CD14-positive monocyte (primary cell): ENCODE measurements at places on chromosomes 2 and 18.

DNA sequence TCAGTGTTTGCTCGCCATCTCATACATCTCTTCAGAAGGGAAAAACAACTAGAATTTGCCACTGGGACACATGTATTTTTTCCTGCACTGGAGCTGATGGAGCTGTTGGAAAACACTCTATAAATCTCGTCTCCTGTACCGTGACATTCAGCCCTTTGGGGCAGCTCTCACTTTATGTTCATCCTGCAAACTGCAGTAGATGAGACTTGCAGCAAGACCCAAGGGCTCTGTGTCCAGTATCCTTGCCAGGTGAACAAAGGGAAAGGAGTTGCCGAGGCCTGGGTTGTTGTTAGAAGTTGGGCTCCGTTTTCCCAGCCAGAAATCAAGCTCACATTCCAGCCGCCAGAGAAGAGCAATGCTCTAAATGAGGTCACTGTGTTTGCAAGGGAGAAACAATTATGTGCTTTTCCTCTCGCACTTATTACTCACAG, 285.1 kb downstream of the SLC4A3 start:
- DNase-seq = no peak

DNA sequence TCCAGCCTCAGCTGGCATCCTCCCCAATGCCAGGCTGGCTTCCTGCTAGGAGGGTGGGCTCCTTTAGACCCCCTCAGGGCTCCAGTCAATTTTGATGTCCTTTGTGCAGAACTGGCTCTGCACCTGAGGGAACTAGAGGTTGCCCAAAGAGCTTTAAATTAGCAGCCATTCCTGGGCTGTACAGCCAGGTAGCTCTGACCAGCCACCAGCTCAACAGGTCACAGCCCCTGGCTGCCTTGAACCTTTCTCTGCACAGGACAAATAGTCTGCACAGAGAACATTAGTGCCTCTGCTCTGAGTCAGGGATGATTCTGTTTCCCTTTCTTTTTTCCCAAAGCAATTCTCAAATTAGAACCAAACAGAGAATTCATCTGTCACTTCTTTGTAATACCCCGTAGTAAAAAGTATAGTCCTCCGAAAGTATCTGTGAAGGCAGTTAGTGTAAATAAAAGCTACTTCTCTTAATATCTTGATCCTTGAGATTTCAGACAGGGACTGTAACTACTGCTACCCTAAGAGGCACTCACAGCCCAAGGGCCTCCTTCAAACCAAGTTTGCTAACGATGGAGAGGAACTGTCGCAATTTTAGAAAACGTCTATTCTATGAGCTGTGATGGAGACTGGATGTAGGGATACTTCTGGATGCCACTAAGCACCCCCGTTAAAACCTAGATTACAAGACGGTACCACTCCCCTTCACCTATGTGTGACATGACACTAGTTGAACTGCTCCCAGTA, 3.0 kb downstream of the TTC32 start:
- DNase-seq = no peak

DNA sequence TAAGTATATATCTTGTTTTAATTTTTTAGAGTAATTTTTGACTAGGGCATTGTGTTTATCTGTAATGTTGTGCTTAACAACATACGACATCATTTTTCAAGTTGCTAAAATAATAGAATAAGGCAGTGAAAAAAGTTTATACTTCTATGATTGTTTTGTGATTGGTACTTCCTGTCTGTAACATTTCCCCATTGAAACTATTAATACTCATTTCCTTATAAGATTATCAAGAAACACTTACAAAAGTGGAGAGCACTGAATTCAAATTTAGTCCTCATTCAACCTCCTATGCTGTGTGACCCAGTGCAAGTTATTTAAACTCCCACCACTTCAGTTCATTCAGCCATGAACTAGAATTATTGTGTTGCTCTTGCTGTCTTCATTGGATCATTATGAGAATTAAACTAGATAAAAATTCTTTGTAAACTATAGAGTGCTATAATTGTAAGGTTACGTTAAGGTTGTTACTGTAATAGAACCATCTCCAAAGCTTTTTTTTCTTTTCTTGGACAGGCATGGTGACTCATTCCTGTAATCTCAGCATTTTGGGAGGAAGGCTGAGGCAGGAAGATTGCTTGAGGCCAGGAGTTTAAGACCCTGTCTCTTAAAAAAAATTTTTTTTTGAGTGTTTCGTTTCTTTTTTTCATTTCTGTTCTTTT, 2.8 kb downstream of the ETAA1 start:
- DNase-seq = no peak

- no peak for DNase-seq
These were observed 759 bp upstream of the ACTR1B start for GRCh38 chr2:97664636-97664970.

GRCh38 chr18:56804395-56804794, 153.2 kb downstream of the WDR7 start:
- DNase-seq = no peak

GRCh38 chr2:203824057-203824456, 43.5 kb upstream of the CTLA4 start:
- no peak for DNase-seq

- DNase-seq = no peak
These were observed 44.1 kb downstream of the MREG start for GRCh38 chr2:215969131-215969841.

- no peak for DNase-seq
These were observed 225.5 kb upstream of the VRK2 start for GRCh38 chr2:57821088-57821487.

- DNase-seq = no peak
These were observed 133.2 kb upstream of the ID2 start for GRCh38 chr2:8548619-8549150.

DNA sequence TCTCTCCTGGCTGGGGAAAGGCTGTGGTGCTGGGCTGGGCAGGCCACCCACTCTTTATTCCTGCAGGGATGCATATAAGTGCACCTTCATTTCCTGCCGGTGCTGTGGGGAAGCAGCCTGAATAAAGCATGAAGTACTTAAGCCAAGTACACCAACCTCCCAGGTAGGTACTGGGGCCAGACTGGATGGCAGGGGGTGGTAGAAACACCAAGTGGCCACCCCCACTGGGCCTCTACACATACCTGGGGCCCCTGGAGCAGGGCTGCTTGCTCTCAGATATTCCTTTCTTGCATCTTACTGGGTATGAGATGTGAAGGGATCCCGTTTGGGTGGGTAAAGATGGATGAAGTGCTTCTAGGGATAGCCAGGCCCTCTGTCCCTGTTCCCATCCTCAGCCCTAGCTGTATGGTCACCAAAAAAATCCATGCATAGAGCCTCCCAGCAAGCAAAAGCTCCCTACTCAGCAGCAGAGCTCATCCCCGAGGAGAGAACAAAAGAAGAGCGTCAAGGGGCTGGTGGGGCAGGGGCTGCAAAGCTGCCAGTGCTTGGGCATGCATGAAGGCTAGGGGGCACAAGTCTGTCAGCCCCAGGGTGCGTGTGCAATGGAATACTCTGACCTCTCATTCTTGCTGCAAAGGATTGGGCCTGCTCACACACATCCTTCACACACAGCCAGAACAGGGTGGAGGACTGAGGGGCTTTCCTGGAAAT, 22.0 kb downstream of the CCT7 start:
- DNase-seq = no peak

GRCh38 chr2:174844295-174844708, 80.0 kb upstream of the CHRNA1 start:
- DNase-seq = no peak

DNA sequence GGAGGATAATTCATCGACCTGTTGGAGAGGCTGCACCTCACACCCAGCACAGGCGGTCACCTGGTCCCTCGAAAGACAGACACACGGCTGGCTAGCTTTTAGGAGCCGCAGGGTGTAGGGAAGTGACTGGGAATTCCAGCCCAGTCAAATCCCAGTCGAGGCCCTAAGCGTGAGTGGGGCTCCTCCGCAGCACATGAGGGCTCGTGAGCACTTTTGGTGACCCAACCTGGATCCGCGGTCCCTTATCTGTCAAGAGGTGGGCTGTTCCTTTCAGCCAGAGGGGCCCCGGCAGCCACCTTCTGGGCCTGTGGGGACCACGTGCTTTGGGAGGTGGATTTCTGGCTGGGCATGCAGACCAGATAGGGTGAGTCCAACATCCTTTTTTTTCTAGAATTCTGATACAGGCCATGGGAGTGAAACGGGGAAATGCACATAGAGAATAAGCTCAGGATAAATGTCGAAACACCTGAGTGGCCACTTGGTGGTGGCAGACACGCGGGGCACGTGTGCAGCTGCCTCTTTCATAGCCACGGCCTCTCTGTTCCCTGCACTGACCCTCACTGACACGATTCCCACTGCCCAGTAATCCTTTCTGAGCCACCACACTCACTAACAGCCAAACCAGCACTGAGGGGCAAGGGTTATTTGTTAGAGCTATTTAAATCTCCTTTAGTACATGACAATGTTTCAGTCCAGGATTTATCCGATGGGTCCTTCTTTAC, 148.4 kb upstream of the PXDN start:
- no peak for DNase-seq

GRCh38 chr18:6055711-6056110, 160.4 kb upstream of the TMEM200C start:
- no peak for DNase-seq

DNA sequence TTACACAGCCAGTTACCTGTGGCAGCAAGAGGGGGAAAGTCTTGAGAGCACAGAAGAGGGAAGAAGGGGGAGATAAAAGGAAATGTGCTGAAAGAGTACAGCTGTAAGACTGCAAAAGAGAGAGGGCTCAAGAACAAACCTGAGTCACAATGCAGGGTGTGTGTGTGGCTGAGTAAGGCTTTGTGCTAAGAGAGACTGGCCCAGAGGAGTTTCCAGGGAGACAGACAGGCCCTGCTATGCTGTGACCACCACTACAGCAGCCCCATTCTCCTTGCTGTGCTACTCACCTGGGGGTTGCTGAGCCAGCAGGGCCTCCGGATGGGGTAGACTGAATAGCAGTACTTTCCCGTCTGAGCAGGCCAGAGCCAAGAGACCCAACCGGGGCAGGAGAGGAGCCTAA, 12.4 kb upstream of the MPV17 start:
- DNase-seq = no peak

DNA sequence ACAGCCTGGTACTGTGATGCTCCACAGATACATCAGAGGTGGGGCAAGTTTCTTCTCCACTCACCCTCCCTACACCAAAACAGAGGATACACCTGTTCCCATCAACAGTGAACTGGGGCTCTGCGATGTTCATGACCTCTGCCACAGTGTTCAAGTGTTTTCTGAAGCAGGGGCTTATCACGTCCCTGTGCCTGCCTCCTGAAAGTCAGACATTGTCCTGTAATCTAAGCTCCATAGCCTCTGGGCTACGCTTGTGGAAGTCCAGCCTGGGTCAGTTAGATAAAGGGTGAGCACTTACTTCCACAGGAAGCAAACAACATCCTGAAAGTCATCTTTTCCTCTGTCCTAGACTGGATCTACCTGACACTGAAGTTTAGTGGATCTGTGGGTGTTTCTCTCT, 20.2 kb upstream of the MRO start:
- no peak for DNase-seq

DNA sequence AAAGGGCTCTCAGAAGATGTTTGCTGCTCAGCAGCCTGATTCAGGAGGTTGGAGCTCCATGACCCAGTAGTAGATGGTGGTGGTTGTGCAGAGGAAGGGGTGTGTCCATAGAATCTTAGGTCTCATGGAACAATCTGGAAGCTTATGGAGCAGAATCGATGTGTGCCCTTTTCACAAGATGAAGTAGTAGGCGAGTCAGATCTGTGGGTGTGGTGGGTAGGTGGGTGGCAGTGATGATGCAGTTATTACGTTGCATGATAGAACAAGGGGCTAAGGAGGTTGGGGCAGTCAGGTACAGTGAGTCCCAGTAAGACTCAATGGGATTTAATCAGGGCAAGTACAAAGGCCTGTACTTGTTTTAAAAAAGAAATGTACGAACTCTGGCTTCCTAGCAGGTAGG, 9.1 kb downstream of the TET3 start:
- no peak for DNase-seq

DNA sequence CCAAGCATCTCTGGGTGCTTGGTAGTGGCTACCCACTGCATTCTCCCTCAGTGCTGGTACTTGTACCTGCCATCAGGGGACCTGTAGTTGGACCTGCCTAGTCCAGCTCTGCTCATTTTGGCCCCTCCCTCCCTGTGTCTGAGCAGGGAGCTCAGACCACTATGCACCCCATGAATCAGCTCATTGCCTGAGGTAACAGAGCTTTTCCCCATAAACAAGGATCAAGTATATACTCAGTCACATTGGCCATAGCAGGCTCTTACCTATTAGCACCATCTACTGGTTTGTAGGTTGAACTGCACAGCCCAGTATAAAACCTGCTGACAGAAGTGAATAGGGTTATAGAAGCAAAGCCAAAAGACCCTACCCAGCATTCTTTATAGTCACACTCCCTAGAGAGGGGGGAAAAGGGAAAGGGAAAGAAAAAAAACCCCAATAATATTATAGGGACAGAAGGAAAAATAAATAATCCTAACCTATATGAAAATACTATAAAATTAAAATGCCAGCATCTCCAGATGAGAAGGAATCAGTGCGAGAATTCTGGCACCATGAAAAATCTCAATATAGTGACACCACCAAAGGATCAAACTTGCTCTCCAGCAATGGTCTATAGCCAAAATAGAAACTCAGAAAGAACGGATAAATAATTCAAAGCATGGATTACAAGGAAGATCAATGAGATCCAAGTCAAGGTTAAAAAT, 6.9 kb upstream of the FLACC1 start:
- DNase-seq = peak; percentile 61

GRCh38 chr2:118363604-118364003, 275.3 kb downstream of the INSIG2 start:
- no peak for DNase-seq

DNA sequence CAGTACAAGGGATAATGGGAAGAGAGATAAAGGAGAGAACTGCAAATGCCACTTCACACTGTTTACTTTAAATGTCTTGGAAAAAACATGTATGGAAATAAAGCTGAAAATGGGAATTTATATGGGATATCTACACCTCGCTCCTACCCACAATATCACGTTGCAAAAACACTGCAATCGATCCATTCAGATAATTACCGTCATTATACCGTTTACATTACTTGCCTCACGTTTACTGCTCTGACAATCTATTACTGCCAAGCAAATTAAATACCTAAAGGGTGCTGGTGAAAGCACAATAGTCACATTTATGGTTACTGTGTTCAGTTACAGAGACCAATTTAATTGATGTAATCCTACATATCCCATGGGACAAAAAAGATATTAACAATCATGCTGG, 214.7 kb upstream of the LYPD1 start:
- no peak for DNase-seq

DNA sequence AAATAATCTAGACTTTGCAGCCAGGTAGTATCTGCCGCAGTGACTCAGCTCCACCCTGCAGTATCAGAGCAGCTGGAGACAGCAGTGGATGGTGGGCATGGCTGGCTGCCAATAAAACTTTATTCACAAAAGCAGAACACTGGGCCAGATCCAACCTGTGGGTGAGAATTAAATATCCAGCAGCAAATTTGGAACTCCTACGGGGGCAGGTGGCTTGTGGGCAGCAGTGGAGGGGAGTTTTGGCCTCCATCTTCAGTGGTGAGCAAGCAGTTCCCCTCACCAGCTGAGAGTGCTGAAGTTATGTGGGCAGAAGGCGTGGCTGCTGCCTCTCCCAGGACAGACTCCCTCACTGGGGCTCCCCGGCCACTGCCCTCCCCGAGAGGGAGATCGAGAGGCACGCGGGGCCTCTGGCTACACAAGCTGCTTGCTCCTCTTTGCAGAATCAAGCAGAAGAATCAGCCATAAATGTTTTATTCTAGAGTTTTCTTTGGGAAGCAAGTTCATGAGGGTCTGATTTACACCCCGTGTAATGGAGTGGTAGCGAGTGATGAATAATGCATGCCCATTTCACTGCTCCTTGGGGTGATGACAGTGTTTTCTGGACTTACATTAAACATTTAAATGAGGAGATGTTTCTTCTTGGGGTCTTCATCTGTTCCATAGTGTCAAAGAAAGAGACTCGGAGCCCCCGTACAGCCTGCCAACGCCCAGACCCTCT, 204.3 kb downstream of the SEPTIN10 start:
- no peak for DNase-seq
